ENCODE measurements at places on chromosomes 13 and 19.

GRCh38 chr13:93767180-93767916 is 540.7 kb downstream of the GPC6 start:
- DNase-seq, result no peak

- DNase-seq, result no peak
Observed at GRCh38 chr19:18769989-18770528, 21.0 kb downstream of the COMP start.

- DNase-seq, result peak; percentile 20
Observed at GRCh38 chr13:30998136-30999088, 66.0 kb downstream of the TEX26 start.

DNA sequence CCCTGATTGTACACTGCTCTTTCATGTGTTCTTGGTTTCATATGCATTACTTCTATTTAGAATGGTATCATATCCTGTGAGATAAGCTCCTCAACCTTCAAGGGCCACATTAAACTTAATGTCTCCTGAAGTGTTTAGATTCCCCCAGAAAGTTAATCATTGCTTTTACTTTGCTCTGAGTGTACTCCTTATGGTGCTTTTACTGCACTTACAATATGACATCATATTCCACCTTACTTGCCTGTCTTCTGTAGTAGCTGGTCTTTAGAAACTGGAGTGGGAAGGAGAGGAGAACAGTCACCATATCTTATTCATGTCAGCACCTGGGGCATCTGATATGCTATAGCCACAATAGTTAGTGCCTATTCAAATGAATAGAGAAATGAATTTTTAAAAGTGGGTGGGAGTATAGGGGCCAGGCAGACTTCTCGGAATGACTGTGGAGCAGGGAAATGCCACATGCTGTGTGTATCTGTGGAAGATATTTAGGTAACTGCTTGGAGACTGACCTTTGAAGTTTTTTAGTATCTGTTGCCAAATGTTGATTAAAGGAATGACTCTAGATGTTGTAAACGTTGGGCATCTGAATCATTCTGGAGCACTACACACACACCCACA is 40.2 kb downstream of the SLAIN1 start:
- no peak for DNase-seq

DNA sequence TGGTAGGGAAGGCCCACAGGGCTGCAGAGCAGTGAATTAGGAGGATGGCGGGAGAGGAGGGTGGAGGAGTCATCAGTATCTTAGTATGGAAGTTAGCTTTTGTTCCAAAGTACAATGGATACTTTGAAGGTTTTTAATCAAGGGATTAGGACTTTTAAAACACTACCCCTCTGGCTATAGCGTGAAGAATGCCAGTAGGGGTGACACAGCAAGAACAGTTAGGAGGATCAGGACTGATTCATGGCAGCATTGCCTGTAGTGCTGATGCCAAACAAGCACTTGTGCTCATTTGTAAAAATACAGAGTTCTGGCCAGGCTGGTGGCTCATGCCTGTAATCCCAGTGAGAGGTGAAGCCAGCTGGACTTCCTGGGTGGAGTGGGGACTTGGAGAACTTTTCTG is 46.2 kb downstream of the SKA3 start:
- DNase-seq, result no peak

DNA sequence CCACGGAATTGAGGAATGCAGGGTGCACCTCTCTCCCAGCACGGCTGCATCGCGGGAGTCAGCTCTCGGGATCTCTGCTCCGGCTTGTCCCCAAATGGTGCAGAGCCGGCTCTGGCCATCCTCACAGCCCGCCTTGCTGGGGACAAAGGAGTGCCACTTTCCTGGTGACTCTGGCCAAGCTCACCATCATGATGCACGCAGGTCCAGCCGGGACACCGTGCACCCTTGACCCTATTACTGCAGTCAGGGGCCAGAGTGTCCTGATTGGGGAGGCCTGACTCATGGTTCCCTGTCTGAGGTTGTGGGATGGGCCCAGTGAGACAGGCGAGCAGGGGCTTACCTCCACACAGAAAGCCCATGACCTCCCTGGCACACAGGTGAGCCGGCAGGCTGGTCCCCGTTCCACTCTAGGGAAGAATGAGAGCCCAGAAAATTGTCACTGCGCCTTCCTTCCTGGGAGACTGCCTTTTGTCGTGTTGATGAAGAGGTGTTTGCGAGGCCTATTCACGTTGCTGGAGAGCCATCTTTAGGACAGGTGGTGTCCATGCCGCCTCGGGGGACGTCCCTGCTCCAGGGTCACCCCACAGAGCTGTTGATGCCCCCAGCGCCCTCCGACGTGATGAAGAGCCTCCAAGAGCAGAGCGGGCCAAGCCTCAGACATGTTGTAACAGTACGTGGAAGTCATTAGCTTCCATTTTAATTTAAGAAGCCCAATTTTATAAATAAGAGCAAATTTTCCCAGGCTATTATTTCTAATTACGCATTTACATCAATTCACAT is 18.5 kb upstream of the VSTM2B start:
- no peak for DNase-seq

DNA sequence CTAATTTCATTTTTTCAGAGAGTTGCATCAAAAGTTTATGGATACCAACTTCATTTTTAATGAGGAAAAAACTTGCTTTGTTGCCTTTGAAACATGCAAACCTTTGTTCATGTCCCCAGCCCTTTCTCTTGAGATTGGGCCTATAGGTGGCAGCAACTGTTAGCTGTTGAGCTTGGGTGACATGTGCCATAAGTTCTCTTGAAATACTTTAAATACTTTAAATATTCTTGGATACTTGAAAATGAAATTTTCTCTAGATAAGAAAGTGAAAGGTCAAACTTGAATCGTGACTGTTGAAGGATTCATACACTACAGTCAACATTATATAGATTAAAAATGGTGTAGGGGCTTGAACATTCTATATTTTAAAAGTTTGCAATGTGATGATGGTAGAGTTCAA is 294.9 kb downstream of the NDFIP2 start:
- DNase-seq, result no peak

GRCh38 chr19:15250640-15250993 is 18.4 kb upstream of the EPHX3 start:
- DNase-seq, result no peak

GRCh38 chr19:16882146-16882545 is 6.7 kb upstream of the F2RL3 start:
- DNase-seq, result no peak

All from DMS79 (cell line).